AG10803 (cell line): ENCODE measurements at places on chromosomes 11 and 22.

- no peak for DNase-seq
Observed at GRCh38 chr11:34206407-34207300, 101.2 kb downstream of the NAT10 start.

DNA sequence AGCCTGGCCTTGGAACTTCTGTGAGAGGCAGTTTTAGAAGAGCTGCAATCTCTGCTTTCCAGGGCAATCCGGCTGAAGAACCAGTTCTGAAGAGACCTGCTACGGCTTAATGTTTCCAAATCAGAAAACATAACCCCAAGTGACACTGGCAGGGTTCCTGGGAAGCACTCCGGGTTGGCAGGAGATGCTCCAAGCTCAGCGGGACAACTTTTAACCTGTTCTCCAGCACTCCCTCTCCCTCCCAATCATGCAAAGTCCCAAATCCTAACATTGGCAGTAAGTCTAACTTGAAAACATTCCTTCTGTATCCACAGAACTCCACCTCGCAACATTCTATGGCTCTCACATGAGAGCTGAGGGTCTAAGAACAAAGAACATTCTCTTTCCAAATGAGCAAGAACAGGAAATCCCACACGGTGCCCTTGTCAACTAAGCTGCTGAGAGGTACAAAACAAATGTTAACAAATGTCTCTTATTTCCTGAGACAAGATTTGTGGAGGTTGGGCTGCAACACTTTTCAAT is 48.5 kb upstream of the MN1 start:
- peak; percentile 38 for DNase-seq

DNA sequence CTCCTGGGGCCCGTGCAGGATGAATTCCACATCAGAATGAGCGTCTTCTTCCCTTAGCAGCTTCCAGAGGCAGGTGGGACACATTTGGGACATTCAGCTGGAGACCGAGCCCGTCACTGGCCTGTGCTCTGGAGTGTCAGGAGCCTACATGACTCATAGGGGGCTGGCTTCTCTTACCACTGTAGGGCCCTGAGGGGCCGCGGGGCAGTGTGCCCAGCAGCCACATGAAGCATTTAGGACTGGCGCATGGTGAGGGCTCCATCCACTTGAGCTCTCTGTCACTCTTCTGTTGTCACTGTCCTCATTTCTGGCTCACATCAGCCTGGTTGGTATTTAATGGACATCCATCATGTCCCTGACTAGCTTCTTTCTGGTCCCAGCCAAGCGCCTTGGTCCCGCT is 38.0 kb upstream of the TEF start:
- DNase-seq = no peak

- no peak for DNase-seq
Observed at GRCh38 chr22:37819105-37819433, 4.1 kb upstream of the GALR3 start.
